ENCODE measurements at places on chromosomes 16 and 17.

- DNase-seq: peak; percentile 92
Observed at GRCh38 chr17:42322382-42323267, 34.3 kb downstream of the STAT5A start.

GRCh38 chr17:4560421-4560820, at the start of gene GGT6:
TSS of gene GGT6 (minus strand) at chr17:4560577. CDS start at chr17:4560521, 56 bp downstream.
- no peak for DNase-seq

DNA sequence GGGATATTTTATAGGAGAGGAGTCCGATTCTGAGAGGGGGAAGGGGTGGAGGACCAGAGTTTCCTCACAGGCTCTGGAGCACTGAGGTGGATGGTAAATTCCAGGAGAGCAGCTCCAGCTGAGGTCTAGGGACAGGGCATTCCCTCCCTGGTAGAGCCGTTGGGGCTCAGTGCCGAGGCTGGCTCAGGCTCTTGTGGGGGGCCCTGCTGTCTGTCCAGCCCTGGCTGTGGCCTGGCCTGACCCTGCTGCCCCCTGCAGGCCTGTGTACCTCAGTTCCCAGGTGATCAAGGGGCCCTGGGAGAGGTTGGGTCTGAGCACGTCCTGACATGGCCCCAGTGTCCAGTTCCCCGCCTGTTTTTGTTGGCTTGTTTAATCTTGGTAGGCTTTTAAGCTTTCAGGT, 16.8 kb downstream of the ZNF750 start:
- DNase-seq: no peak

- DNase-seq: no peak
Observed at GRCh38 chr17:9907883-9908648, 3.0 kb upstream of the RCVRN start.

DNA sequence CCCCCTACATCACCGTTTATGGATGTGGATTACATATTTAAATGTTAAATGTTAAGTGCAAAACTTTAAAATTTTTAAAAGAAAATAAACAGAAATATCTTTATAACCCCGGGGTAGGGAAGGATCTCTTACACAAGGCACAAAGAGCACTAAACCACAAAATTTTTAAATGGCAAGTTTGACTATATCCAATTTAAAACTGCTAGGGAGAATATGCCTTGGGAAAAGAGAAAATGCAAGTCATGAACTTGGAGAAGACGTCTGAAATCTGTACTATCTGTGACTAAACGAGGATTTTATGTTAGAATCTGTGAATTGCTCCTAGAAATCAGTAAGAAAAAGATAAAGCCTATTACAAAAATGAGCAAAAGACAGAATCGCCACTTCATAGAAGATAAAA, 28.7 kb upstream of the SLFN13 start:
- no peak for DNase-seq

- peak; percentile 68 for DNase-seq
Observed at GRCh38 chr17:36149296-36149820, 27.1 kb downstream of the TBC1D3B start.

DNA sequence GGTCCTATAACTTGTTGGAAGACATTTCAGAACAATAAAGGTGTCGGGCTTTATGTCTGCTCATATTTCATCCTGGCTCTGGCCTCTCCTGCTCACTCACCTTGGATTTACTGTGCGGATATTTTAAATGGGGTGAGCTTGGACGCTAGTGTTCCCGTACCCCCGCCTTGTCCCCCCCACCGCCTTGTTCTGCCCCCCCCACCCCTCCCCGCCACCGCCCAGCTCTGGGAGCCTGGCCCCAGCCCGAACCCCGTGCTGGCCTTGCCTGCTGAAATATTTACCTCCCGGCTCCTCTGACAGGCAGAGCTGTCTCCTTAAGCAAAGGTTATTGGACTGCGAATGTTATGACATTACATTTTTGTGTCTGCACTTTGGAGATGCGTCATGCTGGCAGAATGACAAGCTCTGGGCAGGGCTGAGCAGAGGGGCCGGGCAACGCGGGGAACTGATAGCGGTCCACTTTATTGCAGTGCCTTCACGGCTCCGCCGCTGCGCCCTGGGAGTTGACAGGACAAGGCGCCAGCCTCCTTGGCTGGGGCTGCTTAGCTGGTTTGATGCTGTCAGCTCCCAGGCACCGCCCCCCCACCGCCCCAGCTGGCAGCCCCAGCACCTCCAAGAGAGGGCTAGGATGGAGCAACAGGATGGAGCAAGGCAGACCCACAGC, 222.5 kb upstream of the GSE1 start:
- DNase-seq: peak; percentile 86

DNA sequence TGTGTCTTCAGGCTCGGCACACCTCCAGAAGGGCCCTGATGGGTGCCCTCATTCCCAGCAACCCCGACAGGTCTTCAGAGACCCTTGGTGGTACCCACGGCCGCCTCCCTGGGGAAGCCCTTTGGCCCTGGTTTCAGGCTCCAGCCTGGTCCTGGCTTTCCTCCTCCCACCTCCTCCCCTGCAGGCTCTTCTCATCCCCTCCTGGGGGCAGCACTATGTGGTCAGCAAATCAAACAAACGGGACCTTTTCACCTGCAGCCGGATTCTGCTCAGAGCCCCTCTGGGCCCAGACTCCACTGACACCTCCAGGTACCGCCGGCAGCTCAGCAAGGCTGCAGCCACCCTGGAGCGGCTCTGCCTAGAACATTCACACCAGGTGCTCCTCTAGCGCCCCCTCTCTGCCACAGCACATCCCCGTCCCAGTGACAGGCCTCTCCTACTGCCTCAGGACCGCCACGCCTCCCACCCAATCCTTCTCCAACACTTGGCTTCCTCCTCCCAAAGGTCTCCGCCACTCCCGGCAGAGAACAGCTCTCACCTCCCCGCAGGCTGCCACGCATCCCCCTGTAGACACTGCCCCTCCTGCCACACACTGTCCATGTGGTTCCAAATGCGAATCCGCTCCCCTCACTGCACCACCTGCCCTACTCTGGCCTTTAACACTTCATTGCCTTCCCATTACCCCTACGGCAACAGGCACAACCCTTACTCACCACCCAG, 12.0 kb downstream of the CORO7 start:
- DNase-seq: peak; percentile 54

DNA sequence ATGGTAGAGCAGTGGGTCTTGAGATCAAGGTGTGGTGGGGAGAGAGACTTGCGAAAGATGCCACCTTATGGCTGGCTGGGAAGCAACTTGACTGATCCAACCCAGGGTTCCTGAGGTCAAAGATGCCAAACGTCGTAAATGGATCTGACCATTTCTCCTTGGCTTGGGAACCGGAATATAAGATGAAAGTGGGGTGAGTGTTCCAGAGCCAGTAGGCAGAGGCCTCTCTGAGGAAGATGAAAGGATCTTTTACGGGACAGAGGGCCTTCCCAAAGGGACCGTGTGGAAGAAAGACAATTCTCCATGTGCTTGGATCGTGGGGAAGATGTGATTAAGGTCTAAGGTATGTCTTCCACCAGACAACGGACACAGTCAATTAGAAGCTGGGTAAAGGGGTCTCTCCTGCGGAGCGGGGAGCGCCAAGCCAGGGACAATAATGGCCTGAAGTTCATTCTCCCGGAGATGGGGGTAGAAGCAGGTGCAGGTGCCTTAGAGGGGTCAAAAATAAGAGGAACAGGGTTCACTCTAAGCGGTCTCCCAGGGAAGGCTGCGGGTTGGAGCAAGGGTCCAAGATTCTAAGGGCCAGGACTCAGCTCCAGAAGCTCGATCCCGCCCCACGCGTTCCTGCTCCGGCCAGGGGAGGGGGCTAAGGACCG, 800 bp downstream of the FXR2 start:
- peak; percentile 56 for DNase-seq

GRCh38 chr16:85556456-85557082, 56.6 kb upstream of the GSE1 start:
- peak; percentile 39 for DNase-seq

DNA sequence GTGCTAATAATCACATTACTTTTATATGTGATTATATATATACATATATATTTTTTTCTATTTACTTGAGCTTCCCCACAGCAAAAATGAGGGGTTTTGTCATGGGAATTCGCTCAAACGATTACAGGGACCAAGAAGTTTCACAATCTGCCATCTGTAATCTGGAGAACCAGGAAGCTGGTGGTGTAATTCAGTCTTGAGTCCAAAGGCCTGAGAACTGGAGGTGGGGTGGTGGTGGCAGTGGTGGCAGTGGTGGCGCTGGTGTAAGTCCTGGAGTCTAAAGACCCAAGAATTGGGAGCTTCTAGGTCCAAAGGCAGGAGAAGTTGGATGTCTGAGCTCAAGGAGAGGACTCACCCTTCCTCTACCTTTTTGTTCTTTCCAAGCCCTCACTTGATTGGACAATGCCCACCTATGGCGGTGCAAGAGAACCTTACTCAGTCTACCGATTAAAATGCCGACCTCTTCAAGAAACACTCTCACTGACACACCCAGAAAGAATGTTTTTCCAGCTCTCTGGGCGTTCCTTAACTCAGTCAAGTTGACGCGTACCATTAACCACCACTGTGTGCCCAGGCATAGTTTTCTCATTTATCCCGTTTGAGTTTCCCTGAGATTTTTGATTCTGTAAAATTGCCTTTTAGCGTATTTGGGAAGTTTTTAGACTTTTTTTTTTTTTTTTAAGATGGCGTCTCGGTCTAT, 31.9 kb downstream of the POLR2A start:
- no peak for DNase-seq

- no peak for DNase-seq
Observed at GRCh38 chr17:7512824-7513540, 28.8 kb downstream of the POLR2A start.

DNA sequence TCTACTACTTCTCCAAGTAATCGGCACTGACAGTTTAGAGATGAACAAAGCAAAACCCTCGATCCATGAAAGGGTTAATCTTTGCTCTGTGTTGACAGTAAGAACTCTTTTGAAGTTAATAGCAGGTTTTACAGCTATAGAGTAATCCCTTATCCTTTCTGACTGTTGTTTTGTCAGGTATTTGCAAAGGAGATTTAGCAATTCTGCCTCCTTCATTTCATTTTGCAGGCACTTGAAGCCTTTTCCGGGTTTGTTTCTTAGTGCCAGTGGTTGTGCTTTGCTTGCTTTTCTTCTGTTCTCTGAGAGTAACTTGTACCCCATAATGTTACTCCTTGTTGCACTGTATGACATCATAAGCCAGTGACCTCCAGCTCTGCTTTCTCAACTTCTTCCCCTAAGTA, 64.5 kb downstream of the TANGO6 start:
- DNase-seq: no peak

Data from fibroblast of skin of scalp (primary cell).